ENCODE measurements at places on chromosomes 3 and 15.

DNA sequence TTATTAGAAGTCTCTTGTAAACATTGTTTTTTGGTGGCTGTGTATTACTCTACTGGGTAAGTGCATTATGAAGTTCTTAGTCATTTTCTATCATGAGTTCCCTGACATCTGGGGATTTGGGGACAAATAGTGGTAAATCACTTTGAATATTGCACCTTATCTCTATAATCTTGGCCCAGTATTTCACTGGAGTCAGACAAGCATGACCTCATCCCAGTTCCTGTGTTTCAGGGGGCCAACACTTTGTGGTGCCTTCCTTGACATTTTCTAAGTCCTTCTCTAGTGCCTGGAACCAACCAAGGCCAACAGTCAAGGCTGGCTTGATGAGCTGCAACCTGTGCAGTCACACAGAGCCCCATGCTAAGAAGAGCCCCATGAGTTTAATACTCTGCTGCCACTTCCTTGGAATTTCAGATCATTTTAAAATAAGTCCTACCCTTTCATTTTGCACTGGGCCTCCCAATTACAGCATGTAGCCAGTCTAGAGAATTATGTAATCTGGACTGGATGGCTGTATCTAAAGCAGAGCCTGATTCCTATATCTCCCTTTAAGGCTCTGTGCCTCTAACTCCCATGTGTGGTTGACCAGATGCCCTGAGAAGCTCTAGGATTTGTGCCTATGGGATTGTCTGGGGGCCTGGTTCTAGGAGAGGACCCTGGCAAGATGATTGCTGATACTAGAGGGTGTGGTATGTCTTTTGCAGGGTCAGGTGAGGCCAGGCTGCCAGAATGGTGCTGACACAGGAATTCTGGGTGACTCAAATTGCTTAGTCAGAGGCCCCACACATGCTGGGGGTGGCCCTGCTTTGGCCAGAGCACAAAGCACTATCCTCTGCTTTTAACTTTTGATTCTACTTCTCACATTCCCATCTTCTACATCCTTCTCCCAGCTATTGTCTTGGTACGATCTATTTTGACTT is 319.6 kb upstream of the TBC1D5 start:
- no peak for DNase-seq

GRCh38 chr15:40436116-40436891 is 4.4 kb upstream of the BAHD1 start:
- no peak for DNase-seq

DNA sequence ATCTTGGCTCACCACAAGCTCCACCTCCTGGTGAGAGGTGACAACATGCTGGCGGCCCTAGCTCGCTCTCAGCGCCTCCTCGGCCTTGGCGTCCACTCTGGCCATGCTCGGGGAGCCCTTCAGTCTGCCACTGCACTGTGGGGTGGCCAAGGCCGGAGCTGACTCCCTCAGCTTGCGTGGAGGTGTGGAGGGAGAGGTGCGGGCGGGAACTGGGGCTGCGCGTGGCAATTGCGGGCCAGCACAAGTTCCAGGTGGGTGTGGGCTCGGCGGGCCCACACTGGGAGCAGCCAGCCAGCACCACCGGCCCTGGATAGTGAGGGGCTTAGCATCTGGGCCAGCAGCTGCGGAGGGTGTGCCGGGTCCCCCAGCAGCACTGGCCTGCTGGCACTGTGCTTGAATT is 275.7 kb upstream of the P2RY1 start:
- DNase-seq: no peak

DNA sequence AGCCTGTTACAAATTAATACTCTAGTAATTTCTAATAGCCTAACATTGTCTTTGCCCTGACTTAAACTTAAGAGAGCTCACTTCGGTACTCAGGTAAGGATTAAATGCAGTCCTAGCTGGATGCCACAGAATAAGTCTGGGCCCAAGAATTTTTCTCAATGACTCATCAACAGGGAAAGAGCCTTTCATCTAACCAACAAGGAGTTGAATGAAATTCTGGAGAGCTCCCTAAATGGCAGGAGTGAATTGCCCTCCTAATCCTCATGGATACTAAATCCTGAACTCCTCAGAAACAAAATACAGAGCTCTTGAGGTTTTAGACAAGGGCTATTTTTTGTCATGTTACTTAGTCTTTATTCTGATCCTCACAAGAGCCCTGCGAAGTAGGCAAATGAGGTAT is 159.5 kb downstream of the PLCH1 start:
- DNase-seq: no peak

DNA sequence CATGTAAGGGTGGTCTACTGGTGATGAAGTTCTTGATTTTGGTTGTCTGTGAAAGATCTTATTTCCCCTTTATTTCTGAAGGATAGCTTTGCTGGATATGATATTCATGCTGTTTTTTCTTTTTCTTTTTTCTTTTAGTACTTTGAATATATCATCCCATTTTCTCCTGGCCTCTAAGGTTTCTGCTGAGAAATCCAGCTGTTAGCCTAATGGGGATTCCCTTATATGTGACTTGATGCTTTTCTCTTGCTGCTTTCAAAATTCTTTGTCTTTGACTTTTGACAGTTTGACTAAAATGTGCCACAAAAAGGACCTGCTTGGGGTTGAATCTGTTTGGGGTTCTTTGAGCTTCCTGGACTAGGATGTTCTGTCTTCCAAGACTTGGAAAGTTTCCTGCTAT is 62.6 kb downstream of the AP4E1 start:
- DNase-seq: no peak

DNA sequence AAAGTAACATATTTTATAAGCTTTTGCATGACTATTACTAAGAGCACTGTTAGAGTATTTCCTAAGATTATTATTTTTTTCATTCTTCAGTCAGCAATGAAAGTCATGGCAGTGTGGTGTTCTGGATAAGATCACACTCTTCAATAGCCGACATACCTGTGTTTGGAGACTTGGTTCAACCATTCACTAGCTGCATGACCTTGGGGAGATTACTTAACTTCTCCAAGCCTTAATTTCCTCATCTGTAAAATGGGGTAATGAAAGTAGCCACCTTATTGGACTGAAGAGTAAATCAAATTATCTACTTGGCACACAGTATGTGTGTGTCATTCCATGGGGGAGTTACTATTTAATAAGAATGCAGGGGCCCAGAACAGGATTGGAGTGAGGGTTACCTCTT is 24.5 kb upstream of the PCOLCE2 start:
- no peak for DNase-seq

DNA sequence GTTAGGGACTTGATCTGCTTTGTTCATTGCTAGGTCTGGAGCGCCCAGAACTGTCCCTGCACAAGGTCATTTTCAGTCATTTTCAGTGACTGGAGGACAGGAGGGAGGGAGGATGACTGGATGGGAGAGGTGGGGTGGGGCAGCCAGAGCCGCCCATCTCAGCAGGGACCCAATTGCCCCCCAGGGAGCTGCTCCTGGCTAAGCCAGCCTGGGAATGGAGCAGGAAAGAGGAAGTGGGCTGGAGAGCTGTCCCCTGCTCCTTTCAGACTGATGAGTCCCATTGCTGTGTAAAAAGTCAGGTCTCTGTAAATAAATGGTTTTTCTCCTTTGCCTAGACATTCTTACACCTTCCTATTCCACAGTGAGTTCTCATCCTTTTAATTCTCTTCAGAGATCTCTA is 98.4 kb upstream of the RAD18 start:
- DNase-seq: no peak
